ENCODE measurements at places on chromosomes 1 and 21.

GRCh38 chr1:218642033-218642948 is 297.2 kb downstream of the TGFB2 start:
- no peak for DNase-seq

GRCh38 chr1:116740746-116741145 is 13.5 kb upstream of the CD2 start:
- DNase-seq: no peak

- DNase-seq: no peak
Measured at GRCh38 chr1:107691540-107691939, 273.4 kb downstream of the VAV3 start.

- DNase-seq: no peak
Measured at GRCh38 chr1:9065213-9065751, 4.2 kb downstream of the SLC2A5 start.

GRCh38 chr1:27660300-27660835 is 11.6 kb downstream of the IFI6 start:
- DNase-seq: no peak

DNA sequence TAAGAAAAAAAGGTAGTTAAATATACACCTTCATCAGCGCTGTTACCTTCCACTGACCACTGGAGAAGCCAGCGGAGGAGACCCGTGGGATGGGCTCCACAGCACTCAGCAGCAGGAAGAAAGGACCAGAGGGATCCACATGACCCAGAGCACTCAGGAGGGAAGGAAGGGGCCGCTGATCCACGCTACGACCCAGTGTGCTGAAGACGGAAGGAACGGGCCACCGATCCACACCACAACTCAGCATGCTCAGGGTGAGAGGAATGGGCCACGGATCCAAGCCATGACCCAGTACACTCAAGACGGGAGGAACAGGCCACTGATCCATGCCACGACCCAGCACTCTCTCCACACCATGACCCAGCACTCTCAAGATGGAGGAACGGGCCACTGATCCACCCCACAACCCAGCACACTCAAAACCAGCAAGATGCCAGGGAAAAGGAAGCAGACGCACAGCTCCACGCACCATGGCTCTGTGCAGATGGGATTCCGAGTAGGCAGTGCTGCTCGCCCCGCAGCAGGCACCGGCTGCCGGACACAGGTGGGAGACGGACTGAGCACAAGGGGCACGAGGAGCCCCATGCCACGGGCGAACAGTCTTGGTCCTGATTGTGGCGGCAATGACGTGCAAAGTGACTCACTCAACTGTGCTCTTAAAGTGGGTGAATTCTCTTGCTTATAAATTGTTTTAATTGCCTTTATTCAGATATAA is 8.7 kb downstream of the WRAP73 start:
- DNase-seq: no peak

DNA sequence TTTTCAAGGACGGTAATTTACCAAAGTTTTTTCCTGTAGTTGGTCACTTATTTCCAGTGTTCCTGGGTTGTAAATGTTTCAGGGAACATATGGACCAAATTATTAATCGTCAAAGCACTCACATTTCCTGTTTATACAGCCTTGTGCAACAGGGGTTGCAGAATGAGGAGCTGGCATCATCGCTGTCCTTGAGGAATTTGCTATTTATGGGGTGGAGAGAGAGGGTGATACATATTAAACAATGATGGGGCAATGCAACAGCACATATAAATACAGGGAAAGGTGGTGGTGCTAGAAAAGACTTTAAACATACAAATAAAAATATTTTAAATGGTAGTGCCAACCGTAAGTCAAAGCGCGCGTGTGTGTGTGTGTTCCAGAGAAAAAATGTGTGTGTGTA is 369.8 kb downstream of the NPHP4 start:
- no peak for DNase-seq

All from GM20000 (cell line).